ENCODE measurements at places on chromosomes 5 and 9.

GRCh38 chr5:176545737-176546509, 3.2 kb upstream of the CDHR2 start:
- peaks cover 50% of the 10 kb centered on the region for H3K4me1 ChIP-seq
- H3K36me3 ChIP-seq = no peaks in the 10 kb centered on the region
- peaks cover 12% of the 10 kb centered on the region for H3K27me3 ChIP-seq
- DNase-seq = no peak

- peak overlapping the region; percentile 56 for H3K27ac ChIP-seq
- peak overlapping the region; percentile 48 for H3K4me3 ChIP-seq
- DNase-seq = no peak
- H3K4me1 ChIP-seq = peaks cover 30% of the 10 kb centered on the region
- peaks cover under 1% of the 10 kb centered on the region for H3K36me3 ChIP-seq
- no peaks in the 10 kb centered on the region for H3K27me3 ChIP-seq
These were observed 3.5 kb upstream of the EXOSC2 start for GRCh38 chr9:130689937-130690700.

DNA sequence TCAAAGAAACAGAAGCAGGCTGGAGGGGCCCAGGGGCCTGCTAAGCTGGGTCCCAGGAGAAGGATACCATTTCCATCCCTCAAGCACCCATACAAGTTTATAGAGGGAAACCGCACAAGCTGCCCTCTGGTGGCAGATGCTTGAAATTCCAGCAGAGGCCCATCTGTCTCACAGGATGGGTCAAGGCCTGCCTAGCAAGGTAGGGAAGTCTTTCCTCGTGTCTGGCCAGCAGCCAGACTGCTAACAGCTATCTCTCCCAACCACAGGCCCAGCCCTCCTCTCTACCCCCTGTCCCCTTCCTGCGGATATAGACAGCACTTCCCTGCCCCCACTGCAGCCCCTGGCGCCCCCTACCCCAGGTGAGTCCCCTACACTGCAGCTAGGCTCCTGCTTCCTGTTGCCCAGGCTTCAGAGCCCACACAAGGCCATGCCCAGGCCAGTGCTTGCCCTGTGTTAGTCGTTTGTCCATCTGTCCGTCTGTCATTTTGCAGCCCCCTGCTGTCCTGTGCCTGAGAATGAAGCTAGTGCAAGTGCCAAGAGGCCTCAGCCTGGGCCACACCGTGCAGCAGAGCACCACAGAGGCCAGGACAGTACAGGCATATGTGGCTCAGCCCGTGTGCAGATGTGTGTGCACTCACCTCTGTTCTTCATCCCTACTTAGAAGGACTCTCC, 26.2 kb downstream of the TCF7 start:
- no peak overlapping the region for H3K27ac ChIP-seq
- peaks cover 36% of the 10 kb centered on the region for H3K4me1 ChIP-seq
- peaks cover 49% of the 10 kb centered on the region for H3K36me3 ChIP-seq

GRCh38 chr9:121185774-121186403, 15.8 kb downstream of the RAB14 start:
- no peak overlapping the region for H3K4me3 ChIP-seq
- peaks cover 98% of the 10 kb centered on the region for H3K4me1 ChIP-seq
- DNase-seq = no peak
- no peaks in the 10 kb centered on the region for H3K27me3 ChIP-seq
- H3K27ac ChIP-seq = no peak overlapping the region

DNA sequence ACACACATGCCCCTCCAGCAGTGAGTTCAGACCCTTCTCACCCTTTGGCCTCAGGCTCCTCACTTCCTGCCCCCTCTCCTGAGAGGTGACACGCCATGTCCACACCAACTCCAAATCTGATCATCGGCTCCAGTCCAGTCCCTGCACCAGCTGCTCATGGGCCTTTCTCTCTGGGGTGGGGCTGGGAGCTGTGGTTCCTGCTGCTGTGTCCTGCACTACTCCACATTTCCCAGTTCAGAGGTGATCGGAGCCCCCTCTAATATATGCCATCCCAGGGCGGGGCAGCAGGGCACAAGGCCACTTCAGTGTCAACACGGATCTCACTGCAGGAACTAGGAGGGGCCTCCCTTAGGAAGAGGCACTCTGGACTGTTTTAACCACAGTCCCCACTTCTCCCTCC, 91.5 kb downstream of the ADAMTS2 start:
- no peak overlapping the region for H3K4me3 ChIP-seq
- peaks cover 7% of the 10 kb centered on the region for H3K4me1 ChIP-seq
- H3K27ac ChIP-seq = no peak overlapping the region

- no peak for DNase-seq
- no peak overlapping the region for H3K27ac ChIP-seq
- H3K36me3 ChIP-seq = no peaks in the 10 kb centered on the region
These were observed 221.4 kb downstream of the SEMA5A start for GRCh38 chr5:9324348-9325077.

All from left ventricle myocardium inferior (tissue), 1 donor.